ENCODE measurements at places on chromosomes 5 and 9. TPM values are rescaled to one million over a fixed set of nuclear protein-coding genes. Genes with fewer than 3 reads are reported as not detected.

GARIN3 gene
- total RNA-seq, result 0.19 TPM

EGFLAM gene
- total RNA-seq, result not detected

- no peak for DNase-seq
- no peaks in the 10 kb centered on the region for H3K4me1 ChIP-seq
- no peak overlapping the region for H3K4me3 ChIP-seq
- H3K27ac ChIP-seq, result no peak overlapping the region
Observed at GRCh38 chr9:107455425-107456135, 34.0 kb downstream of the KLF4 start.

DNA sequence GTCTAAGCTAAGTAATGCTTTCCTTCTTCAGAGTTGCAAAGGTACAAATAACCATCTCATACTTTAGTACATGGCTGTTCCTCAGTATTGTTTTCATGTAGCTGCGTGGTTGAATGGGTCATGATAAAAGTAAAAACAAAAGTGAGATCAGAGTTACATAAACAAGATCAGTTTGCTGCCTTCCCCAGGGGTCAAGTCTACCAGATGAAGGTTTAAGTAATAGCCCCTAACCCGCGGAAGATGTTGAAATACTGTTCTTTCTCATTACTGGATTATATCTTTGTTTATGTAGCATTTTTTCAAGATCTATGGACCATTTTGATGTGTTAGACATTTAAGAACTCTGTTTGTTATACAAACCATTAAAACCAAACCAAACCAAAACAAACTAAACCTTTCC is 34.1 kb upstream of the ARRDC3 start:
- H3K4me3 ChIP-seq, result no peak overlapping the region
- no peak for DNase-seq
- no peak overlapping the region for H3K27ac ChIP-seq
- peaks cover 4% of the 10 kb centered on the region for H3K27me3 ChIP-seq
- H3K36me3 ChIP-seq, result no peaks in the 10 kb centered on the region

DNA sequence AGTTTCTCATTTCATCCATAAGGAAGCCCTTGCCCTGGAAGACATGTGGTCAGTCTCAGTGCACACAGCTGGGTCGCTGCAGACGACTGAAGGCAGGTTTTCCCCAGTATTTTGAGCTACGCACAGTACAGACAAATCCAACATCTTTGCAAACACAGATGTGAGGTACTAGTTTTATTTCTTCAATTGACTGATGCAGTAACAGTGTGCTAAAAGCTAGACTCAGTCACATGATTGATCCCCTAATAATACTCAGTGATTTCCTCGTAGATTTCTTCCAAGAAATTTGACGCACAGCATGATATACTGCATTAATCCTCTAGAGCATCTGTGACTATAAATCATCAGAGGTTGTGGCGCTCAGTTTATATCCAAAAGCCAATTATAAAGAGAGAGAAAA is 346.1 kb downstream of the DIRAS2 start:
- H3K4me1 ChIP-seq, result no peaks in the 10 kb centered on the region
- H3K27me3 ChIP-seq, result peaks cover 19% of the 10 kb centered on the region
- H3K4me3 ChIP-seq, result no peak overlapping the region
- H3K27ac ChIP-seq, result no peak overlapping the region

GRCh38 chr5:169200125-169200778 is 100.7 kb downstream of the SLIT3 start:
- no peaks in the 10 kb centered on the region for H3K27me3 ChIP-seq
- no peak for DNase-seq
- no peaks in the 10 kb centered on the region for H3K4me1 ChIP-seq
- H3K36me3 ChIP-seq, result no peaks in the 10 kb centered on the region

- DNase-seq, result no peak
- H3K27me3 ChIP-seq, result no peaks in the 10 kb centered on the region
- no peaks in the 10 kb centered on the region for H3K4me1 ChIP-seq
- no peak overlapping the region for H3K4me3 ChIP-seq
- no peak overlapping the region for H3K27ac ChIP-seq
- no peaks in the 10 kb centered on the region for H3K36me3 ChIP-seq
Observed at GRCh38 chr9:13491493-13492424, 212.3 kb upstream of the MPDZ start.

DNA sequence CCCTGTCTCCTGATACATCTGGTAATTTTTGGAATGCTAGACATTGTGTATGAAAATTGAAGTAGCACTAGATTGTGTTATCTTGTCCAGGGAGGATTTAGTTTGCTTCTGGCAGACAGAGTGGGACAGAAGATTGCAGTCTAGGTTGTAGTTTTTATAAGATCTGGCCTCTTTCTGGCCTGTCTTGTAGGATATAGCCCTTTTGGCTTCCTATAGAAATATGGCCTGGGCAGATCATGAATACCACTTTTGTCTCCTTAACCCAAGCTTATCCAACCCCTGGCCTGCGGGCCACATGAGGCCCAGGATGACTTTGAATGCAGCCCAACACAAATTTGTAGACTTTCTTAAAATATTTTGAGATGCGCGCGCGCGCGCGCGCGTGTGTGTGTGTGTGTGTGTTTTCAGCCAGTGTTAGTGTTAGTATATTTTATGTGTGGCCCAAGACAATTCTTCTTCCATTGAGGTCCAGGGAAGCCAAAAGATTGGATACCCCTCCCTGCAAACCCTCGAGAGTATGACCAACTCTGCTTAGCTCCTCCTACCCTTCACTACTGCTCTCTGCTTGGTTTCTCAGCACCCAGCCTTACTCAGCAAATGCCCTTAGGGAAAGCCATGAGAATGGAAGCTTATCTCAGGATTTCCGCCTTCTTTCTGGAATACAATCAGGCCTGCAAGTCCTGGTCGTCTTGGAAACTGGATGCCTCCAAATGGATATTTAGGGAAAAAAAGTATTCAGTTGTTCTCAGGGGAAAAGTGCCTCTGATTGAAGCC is 26.5 kb downstream of the ANKRD33B start:
- H3K4me1 ChIP-seq, result peaks cover 48% of the 10 kb centered on the region
- no peak for DNase-seq
- H3K4me3 ChIP-seq, result no peak overlapping the region
- H3K27ac ChIP-seq, result no peak overlapping the region

DNA sequence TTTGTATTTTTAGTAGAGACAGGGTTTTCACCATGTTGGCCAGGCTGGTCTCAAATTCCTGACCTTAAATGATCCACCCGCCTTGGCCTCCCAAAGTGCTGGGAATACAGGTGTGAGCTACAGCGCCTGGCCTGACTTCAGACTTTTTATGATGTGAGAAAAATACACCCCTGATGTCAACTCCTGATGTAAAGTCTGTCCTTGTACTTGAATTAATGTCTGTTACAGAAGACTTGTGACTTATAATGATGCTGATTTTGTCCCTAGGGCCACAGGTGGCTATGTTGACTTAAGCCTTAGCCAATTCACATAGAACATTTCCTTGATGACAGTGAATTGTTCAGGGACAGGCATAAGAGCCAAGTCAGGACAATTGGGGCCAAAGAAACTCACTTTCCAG is 42.5 kb upstream of the MELK start:
- no peak overlapping the region for H3K4me3 ChIP-seq
- no peaks in the 10 kb centered on the region for H3K36me3 ChIP-seq
- peaks cover 2% of the 10 kb centered on the region for H3K4me1 ChIP-seq

DNA sequence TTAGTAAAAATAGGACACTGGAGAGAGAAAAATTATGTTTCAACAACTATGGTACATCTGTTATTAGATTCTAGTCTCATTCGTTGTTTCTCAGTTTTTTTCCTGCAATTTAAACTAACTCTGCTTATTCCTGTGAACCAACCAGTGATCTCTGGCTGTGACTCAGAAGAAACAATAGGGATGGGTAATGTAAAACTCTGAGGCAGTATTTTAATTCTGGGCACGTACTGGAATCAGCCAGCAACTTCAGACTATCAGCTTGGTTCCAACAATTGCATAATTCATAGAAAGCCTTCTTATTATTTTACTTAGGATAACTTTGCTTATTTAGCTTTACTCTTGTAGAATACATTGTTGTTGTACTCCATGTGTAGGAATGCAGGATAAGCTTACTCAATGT is 28.8 kb downstream of the MLLT3 start:
- peaks cover 31% of the 10 kb centered on the region for H3K36me3 ChIP-seq
- H3K27ac ChIP-seq, result no peak overlapping the region
- DNase-seq, result no peak

Data from activated CD4-positive, alpha-beta T cell treated with anti-CD3 and anti-CD28 coated beads, Interleukin-2, amount 10 ng/mL, durations not matched to agents 24 days and 14 days (primary cell).